ENCODE measurements at places on chromosomes 7 and 10.

- no peak for DNase-seq
- H3K27me3 ChIP-seq, result no peaks in the 10 kb centered on the region
- H3K27ac ChIP-seq, result no peak overlapping the region
- peaks cover 7% of the 10 kb centered on the region for H3K4me1 ChIP-seq
Measured at GRCh38 chr10:31918671-31919409, 9.8 kb downstream of the ARHGAP12 start.

GRCh38 chr10:43965918-43966570 lies 317.4 kb upstream of the ZNF32 start:
- H3K27me3 ChIP-seq, result peaks cover 8% of the 10 kb centered on the region
- no peak for DNase-seq

DNA sequence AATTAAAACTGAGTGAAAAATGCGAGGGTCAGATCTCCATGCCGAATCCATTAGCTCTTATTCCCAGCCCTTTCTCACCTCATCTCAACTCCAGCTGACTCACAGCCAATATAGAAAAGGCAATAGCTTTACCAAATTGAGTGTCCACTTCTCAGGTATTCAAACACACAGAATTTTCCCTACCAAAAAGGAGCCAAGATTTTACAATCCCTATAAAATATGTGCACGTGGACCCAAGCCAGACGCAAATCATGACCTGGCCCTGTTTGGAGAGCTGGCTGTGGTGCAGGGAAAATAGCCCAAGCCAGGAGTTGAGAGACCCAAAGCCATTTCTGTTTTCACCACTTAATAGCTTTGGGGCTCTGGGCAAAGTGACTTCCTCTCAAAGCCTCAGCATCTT lies 379.7 kb upstream of the AUTS2 start:
- H3K27ac ChIP-seq, result no peak overlapping the region
- H3K27me3 ChIP-seq, result peaks cover 39% of the 10 kb centered on the region
- H3K4me1 ChIP-seq, result no peaks in the 10 kb centered on the region
- H3K4me3 ChIP-seq, result no peak overlapping the region
- no peaks in the 10 kb centered on the region for H3K36me3 ChIP-seq

DNA sequence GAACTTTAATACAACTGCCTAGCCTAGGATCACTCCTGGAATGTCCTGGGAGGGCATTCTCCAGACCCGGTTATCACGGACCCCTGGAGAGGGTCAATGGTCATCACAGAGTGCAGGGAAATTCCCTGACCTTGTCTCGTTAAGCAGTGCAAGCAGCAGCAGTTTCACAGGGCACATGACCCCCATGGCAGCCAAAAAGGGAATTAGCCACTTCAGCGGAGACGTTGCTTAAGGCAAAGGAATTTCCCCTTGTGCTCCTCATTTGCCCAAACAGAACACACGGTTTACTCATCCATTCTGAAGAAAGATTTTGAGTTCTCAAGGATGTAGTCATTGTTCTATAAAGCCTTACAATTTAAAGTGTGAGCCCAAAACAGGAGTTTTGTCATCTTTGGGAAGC lies 260.3 kb downstream of the SNX13 start:
- H3K36me3 ChIP-seq, result peaks cover 2% of the 10 kb centered on the region
- no peak overlapping the region for H3K4me3 ChIP-seq
- H3K27me3 ChIP-seq, result no peaks in the 10 kb centered on the region
- peaks cover 79% of the 10 kb centered on the region for H3K4me1 ChIP-seq
- DNase-seq, result no peak

DNA sequence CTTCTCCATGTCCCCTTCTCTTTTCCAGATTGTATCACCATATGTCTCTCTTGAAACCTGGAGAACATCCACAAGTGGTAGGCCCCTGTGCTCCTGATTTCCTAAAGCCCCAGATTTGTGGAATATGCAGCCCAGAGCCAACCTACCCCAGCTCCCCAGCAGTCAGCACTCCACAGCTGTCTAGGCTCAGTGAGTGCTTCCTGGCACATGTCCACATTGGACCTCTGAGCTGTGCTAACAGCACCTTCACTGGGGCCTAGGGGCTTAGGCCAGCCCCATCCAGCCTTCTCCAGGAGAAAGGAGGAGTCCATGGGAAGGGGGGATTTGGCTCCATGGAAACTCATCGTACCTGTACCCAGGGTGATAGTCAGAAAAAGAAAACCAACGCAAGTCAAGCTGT lies 192.7 kb downstream of the FGFR2 start:
- H3K27me3 ChIP-seq, result no peaks in the 10 kb centered on the region
- no peaks in the 10 kb centered on the region for H3K36me3 ChIP-seq
- H3K4me3 ChIP-seq, result no peak overlapping the region
- no peak overlapping the region for H3K27ac ChIP-seq
- peaks cover 7% of the 10 kb centered on the region for H3K4me1 ChIP-seq
- no peak for DNase-seq

DNA sequence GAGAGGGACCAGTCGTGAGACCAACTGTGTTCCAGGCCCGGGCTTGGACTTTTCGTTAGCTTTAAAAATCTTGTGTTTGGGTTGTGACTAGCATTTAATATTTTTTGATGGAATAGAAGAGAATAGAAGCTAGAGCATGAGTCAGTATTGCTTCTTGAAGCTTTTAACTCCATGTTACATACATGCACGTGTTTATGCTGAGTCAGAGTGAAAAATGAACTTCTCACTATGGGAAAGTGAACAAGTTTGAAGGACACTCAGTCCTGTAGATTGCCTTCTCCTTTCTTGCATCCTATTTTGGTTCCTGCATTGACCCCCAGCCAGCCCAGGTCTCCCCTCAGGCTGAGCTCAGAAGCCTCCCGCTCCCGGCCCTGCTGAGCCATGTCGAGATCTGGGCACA lies 31.8 kb downstream of the GHRHR start:
- H3K36me3 ChIP-seq, result no peaks in the 10 kb centered on the region
- no peak for DNase-seq
- H3K4me1 ChIP-seq, result no peaks in the 10 kb centered on the region
- H3K4me3 ChIP-seq, result no peak overlapping the region
- peaks cover 12% of the 10 kb centered on the region for H3K27me3 ChIP-seq

DNA sequence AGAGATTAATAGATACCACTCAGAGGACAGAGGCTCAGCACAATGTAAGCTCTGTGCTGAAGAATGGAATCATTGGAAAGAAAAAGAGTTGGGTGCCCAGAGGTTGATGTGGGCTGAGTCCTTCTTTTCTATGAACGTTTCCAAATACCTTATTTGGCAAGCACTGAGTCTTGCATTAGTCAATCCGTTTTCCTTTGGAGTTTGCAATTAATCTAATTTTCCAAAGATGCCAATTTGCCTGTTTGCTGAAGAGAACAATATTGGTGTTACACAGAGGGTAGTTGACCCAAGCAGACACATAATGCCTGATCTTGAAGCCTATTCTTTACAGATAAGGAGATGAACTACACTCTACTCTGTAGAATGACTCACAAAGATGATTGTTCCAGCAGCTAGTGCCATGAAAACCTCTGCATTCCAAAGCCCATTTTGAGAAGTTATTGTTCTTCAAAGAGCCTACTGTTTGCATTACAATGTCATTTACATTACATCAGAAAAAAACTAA lies 55.4 kb upstream of the MET start:
- H3K36me3 ChIP-seq, result peaks cover 4% of the 10 kb centered on the region
- H3K27ac ChIP-seq, result no peak overlapping the region
- no peak overlapping the region for H3K4me3 ChIP-seq
- H3K27me3 ChIP-seq, result no peaks in the 10 kb centered on the region
- DNase-seq, result no peak
- peaks cover 9% of the 10 kb centered on the region for H3K4me1 ChIP-seq

DNA sequence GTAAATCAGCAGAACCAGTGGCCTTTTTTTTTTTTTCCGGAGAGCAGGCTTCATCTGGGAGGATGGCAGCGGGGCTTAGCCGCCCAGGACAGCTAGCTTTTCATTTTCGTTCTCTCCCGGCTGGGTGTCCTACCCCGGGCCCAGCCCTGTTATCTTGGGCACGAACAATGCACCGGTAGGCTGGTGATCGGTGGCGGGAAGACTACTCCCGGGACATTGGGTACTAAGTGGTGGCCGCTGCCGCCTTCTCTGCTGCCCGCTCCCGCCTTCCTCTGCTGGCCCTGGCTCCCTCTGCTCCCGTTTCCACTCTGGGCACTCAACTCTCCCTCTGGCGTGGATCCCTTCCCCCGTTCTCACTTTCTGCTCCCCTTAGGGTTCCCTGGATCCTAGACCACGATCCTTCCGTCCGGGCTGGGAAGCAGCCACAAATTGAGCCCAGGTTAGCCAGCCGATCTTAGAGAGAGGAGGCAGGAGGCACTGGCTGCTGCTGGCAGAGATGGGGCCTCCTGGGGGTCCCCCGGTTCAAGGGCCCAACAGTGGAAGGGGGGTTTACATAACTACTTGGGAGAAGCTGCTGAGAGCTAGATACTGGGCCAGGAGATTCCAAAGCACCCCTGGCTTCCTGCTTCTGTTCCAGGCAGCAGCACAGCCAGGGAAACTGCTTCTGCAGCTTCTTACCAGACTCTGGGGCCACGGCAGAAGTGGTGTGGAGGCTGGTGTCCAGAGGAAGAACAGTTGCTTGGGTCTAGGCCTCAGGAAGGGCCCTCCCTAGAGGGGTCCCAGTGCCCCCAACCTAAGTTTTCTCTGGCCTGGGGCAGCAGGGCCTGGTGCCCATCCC lies 1.8 kb downstream of the TLX1 start:
- no peak for DNase-seq
- no peak overlapping the region for H3K27ac ChIP-seq
- no peak overlapping the region for H3K4me3 ChIP-seq
- H3K4me1 ChIP-seq, result peaks cover 23% of the 10 kb centered on the region
- peaks cover 2% of the 10 kb centered on the region for H3K36me3 ChIP-seq

- no peak within 1 kb of the TSS for H3K27ac ChIP-seq
- H3K4me3 ChIP-seq, result peak within 1 kb of the TSS; percentile 65
- no peaks in the 10 kb centered on the region for H3K27me3 ChIP-seq
- peaks cover 49% of the 10 kb centered on the region for H3K4me1 ChIP-seq
- H3K36me3 ChIP-seq, result peaks cover 10% of the 10 kb centered on the region
Measured at GRCh38 chr10:119029613-119030420, at the start of gene NANOS1. Gene NANOS1 (plus strand): TSS chr10:119029714. CDS start chr10:119029802, 88 bp downstream.

DNA sequence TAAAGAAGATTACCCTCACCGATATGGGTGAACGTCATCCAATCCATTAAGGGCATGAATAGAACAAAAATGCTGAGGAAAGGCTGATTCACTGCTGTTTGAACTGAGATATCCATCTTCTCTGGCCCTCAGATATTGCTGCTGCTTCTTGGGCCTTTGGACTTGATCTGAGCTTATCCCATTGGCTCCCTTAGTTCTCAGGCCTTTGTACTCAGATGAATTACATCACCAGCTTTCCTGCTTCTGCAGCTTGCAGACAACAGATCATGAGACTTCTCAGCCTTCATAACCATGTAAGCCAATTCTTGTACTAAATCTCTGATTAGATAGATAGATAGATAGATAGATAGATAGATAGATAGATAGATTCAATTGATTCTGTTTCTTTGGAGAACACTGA lies 40.2 kb downstream of the CYCS start:
- no peak for DNase-seq
- no peaks in the 10 kb centered on the region for H3K4me1 ChIP-seq

DNA sequence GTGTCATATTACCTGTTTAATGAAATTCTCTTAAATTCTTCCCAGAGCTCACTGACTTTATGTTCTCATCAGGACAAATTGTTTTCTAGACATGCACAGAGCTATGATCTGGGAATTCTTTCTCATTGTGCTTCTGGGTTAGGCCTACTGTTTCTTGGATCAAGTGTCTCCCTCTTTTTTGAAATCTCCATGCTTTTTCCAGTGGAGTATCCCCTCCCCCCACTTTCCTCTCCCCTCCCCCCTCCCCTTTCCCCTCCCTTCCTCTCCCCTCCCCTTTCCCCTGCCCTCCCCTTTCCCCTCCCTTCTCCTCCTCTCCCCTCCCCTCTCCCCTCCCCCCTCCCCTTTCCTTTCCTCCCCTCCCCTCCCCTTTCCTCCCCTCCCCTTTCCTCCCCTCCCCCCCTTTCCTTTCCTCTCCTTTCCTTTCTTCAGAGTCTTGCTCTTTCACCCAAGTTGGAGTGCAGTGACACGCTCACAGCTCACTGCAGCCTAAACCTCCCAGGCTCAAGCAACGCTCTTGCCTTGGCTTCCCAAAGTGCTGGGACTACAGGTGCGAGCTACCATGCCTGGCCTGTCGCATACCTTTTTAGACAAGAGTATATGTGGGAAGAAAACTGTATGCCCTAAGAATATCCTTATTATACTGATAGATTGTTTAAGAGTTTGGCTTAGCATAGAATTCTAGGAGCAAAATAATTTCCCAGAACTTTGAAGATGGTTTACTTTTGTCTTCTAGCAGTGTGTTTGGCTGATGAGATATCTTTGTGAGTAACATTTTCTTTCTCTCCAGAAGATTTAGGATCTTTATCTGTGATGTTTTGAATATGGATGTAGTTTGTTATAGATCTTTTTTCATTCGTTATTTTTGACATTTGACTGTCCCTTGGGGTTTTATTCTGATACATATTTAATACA lies 2.5 kb downstream of the DYNC2I1 start:
- peak overlapping the region; percentile 83 for H3K27ac ChIP-seq
- no peaks in the 10 kb centered on the region for H3K36me3 ChIP-seq
- H3K4me3 ChIP-seq, result peak overlapping the region; percentile 22
- H3K27me3 ChIP-seq, result no peaks in the 10 kb centered on the region

- H3K27me3 ChIP-seq, result no peaks in the 10 kb centered on the region
- H3K36me3 ChIP-seq, result peaks cover 2% of the 10 kb centered on the region
Measured at GRCh38 chr10:49269523-49269922, 29.4 kb upstream of the C10orf71 start.

DNA sequence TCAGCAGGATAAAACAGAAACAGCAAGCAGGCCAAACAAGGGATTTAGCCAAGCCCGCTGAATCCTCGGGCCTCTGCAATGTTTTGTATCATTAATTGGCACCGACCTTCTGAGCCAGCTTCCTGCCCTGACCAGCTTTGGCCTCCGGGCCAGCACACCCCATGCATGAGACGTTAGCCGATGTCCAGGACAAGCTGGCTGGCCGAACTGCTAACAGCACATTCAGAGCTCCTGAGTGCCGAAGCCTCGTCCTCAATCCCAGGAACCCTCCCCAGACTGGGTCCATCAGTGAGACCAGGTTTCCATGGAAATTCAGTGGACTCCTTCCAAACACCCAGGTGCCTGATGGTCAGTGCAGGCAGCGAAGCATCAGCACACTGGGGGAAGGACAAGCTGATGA lies 134.3 kb upstream of the PFKP start:
- no peak overlapping the region for H3K27ac ChIP-seq
- H3K4me3 ChIP-seq, result no peak overlapping the region
- no peaks in the 10 kb centered on the region for H3K36me3 ChIP-seq
- no peak for DNase-seq

- H3K27me3 ChIP-seq, result peaks cover 6% of the 10 kb centered on the region
- no peak overlapping the region for H3K27ac ChIP-seq
- no peak overlapping the region for H3K4me3 ChIP-seq
- peaks cover 2% of the 10 kb centered on the region for H3K36me3 ChIP-seq
Measured at GRCh38 chr10:118842843-118843624, 88.3 kb upstream of the CACUL1 start.

GRCh38 chr10:3264161-3264761 lies 91.7 kb upstream of the PITRM1 start:
- H3K36me3 ChIP-seq, result no peaks in the 10 kb centered on the region
- no peak overlapping the region for H3K27ac ChIP-seq
- H3K4me3 ChIP-seq, result no peak overlapping the region
- H3K27me3 ChIP-seq, result peaks cover 2% of the 10 kb centered on the region

GRCh38 chr7:154729056-154729455 lies 273.9 kb downstream of the PAXIP1 start:
- DNase-seq, result no peak
- no peaks in the 10 kb centered on the region for H3K27me3 ChIP-seq
- H3K36me3 ChIP-seq, result no peaks in the 10 kb centered on the region
- no peaks in the 10 kb centered on the region for H3K4me1 ChIP-seq
- no peak overlapping the region for H3K4me3 ChIP-seq

- H3K4me3 ChIP-seq, result no peak overlapping the region
- H3K27ac ChIP-seq, result no peak overlapping the region
- H3K4me1 ChIP-seq, result no peaks in the 10 kb centered on the region
- no peaks in the 10 kb centered on the region for H3K27me3 ChIP-seq
- H3K36me3 ChIP-seq, result no peaks in the 10 kb centered on the region
- DNase-seq, result no peak
Measured at GRCh38 chr7:126411821-126412383, 840.8 kb downstream of the GRM8 start.

All from chondrocyte (in vitro differentiated cells).